ENCODE measurements at places on chromosomes 12 and 14.

DNA sequence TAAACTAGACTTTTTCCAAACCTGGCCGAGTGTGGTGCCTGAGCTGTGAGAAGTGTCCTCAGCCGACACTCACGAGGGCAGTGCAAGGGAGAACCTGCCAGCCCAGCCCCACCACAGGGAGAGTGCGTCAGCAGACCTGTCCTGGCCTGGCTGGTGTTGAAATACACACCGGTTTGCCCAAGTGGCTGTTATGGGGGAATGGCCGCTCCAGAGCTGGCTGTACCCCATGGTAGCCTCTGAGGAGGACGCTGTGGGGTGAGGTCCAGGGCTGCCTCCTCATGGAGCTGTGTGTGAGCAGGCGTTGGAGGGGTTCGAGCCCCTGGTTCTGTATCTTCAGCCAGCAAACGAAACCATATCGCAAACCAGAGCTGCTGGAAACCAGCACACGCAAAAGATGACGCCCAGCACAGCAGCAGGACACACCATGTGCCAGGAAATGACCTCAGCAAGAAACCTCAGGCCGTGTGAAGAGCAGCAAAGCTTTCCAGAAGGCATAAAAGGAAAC, 9.4 kb downstream of the ANKRD9 start:
- peak; percentile 73 for DNase-seq

- no peak for DNase-seq
Observed at GRCh38 chr12:54049108-54049507, 4.5 kb upstream of the HOXC4 start.

- no peak for DNase-seq
Observed at GRCh38 chr12:52836042-52836466, 1.9 kb upstream of the KRT79 start.

DNA sequence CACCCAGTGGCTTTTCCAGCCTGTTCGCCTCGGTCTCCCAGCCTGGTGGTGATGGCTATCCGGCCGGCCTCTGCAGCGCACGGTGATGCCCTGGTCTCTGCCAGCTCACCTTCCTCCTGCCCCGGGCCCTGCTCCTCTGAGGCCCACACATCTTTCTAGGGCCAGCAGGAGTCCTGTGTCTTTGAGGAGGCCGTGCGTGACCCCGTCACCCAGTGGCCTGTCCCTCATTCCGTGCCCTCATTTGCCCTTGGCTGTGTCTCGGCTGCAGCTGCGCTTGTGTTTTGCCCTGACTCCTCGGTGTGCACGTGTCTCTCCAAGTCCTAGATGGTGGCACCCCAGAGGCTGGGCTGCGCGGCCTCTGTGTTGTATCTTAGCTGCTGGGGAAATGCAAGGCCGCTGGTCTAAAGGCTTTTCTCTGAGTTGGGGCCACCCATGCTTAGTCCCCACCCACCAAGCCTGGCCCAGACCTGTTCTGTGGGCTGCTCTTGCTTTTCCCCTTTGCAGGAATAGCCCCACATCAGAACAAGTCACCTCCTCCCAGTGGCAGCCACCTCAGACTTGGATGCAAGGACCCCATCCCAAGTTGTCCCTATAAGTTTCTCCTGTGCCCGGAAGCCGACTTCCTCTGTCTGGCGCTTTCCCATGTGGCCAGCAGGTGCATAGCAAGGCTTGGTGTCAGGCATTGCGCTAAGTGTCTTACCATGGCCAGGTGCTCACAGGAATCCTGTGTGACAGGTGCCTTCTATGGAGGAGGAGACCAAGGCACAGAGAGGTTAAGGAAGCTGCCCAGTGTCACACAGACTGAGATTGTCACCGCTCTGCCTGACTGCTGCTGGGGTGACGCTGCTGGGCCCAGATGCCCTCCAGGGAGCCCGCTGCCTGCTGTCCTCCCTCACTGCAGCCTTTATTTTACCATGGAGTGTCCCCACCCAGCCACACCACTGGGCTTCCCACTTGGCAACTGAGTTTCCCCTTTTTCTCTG, 64.5 kb downstream of the TSPAN9 start:
- DNase-seq: no peak

GRCh38 chr14:95237121-95237957, 80.0 kb upstream of the DICER1 start:
- DNase-seq: no peak

- DNase-seq: no peak
Observed at GRCh38 chr12:51520576-51521325, 70.3 kb upstream of the SCN8A start.

DNA sequence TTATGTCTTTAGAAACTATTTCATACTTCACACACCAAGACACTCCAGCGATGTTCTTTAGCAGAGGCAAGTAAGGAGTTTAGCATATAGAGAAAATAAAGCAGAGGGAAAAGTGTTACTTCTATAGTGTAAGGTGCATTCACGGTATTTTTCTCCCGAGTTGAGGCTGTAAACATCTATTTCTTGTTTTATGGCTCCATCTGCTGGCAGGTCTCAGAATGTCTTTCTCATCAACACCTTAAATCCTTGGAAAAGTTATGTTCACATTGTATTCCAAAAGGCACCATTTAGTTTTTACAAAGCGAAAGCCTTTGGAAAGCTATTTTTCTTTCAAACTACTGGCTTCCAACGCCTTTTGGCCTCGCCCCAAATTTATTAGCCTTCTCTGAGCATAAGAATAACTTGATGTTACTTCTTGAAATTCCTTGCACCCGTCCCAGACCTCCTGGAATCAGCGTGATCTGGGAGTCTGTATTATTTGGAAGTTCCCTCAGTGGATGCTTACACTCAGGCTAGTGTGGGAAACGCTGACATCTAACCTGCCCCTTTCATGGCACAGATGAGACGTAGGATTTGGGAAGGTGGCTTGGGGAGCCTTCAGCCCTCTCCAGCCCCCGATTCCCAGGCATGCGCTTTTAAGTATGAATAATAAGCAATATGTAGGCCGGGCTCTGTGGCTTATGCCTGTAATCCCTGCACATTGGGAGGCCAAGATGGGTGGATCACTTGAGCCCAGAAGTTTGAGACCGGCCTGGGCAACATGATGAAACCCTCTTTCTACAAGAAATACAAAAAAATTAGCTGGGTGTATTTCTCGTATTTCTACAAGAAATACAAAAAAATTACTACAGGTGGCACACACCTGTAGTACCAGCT, 1.9 kb upstream of the PIWIL1 start:
- DNase-seq: peak; percentile 5

- DNase-seq: no peak
Observed at GRCh38 chr12:89475203-89475990, 49.2 kb downstream of the GALNT4 start.

- no peak for DNase-seq
Observed at GRCh38 chr12:91383099-91383498, 200.5 kb upstream of the DCN start.

GRCh38 chr12:105927564-105927963, 211.2 kb downstream of the NUAK1 start:
- no peak for DNase-seq

GRCh38 chr12:75581515-75581914, 70.1 kb upstream of the KRR1 start:
- DNase-seq: no peak

DNA sequence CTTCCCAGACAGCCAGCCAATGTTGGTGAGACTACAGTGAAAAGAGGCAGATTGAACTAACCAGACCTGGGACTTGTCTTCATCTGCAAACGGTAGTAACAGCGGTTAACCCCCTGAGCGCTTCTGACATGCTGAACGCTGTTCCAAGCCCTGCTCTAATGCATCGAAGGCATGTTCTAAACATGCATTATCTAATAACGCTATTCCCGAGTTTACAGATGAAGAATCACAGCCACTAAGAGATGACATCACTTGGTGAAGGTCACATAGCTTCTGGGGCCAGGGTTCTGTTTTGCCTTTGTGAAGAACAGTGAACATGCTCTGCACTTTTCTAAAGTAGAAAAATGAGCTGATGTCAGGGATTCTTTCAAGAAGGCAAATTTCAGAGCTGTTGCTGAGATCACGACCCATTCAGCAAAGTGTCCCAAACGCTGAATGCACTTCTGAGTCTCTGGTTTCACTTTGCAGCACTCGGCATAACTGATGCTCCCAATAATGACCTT, 56.0 kb downstream of the FOS start:
- DNase-seq: no peak

All from HFF-Myc (cell line).